ENCODE measurements at places on chromosomes 1 and 21.

DNA sequence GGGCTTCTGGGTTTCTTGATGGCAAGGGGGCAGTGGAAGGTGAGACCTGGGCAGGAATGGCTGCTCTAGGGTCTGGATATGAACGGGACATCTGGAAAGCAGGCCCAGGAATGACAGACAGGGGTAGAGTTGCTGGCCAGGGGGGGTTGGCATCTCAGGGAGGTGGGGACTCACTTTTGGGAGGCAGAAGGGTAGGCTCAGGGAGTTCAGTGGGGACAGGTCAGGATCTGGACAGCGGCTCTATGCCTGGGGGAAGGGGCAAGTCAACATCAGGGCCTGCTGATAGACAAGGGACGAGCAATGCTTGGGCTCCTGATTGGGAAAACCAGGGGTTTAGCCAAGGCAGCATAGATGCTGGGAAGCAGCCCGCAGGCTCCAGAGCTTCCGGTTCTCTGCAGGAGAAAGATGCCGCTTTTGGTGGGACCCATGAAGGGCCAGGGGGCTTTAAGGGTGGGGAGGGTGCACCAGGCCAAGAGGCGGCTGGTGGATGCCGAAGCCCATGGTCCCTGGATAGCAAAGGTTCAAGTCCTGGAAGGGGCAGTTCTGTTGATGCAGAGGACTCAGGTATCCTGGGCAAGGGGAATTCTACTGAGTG is 21.9 kb downstream of the IGFN1 start:
- DNase-seq, result no peak

DNA sequence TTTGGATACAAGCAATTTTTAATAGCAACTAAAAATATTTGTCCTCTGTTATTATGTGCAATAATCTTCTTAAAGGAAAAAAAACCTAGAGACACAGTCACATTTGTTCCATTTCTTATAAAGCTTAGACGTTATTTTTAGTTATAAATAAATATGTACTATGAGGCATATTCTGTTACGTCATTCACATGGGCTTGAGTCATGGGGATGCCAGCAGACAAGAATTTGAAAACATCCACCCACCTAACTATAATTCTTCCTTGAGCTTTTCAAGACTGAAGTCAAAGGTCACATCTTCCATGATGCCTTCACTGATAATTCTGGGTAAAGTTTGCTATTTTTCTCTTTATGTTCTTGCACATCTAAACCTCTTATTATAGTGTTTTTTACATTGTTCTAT is 268.8 kb downstream of the KCTD3 start:
- no peak for DNase-seq

- DNase-seq, result peak; percentile 49
Observed at GRCh38 chr1:108561689-108562326, 1.9 kb downstream of the EEIG2 start.

DNA sequence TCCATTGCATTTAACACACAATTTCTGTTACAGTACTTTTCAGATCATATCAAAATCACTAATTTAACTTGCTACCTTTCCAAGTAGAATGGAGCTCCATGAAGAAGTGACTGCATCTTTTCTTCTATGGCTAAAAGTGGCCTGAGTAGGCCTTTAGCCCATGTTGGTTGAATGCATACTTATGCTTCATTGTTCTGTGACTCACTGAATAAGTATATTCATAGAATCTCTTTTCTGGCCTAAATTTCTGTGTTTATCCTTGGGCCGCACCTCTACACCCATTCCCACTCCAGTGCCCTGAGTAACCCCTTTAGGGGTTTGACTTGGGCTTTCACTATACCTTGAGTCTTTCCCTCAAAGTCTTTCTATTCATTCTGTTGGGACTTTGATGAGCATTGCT is 42.1 kb upstream of the ARHGAP29 start:
- DNase-seq, result no peak

- no peak for DNase-seq
Observed at GRCh38 chr21:31193761-31194160, 150.3 kb downstream of the TIAM1 start.

- DNase-seq, result no peak
Observed at GRCh38 chr21:45448810-45449657, 44.1 kb downstream of the COL18A1 start.

- no peak for DNase-seq
Observed at GRCh38 chr1:10915594-10915993, 96.9 kb upstream of the TARDBP start.

- no peak for DNase-seq
Observed at GRCh38 chr1:20466273-20466672, 19.7 kb downstream of the CAMK2N1 start.

GRCh38 chr1:116825207-116825719 is 71.0 kb downstream of the CD2 start:
- DNase-seq, result no peak

- no peak for DNase-seq
Observed at GRCh38 chr1:183239220-183239742, 53.2 kb downstream of the LAMC2 start.

GRCh38 chr1:28956038-28956464 is 41.7 kb downstream of the EPB41 start:
- DNase-seq, result no peak

DNA sequence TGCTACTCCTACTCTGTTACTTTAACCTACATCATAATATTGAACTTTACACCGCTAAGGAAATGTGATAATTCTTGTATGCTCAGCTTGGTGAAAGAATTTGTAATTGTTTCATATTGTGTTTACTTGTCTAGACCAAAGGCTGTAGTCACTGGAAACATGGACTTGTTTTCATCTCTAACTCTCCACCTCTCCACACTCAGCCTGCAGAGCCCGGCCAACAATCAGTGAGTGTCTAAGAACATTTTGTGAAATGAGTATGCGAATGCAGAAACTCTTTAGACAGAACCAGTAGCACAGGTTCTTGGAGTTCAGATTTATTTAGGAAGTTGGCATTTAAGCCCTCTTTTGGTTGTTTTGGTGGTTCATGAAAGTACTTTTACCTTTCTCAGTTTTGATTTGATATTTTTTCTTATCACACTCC is 3.2 kb upstream of the RWDD3 start:
- DNase-seq, result no peak

DNA sequence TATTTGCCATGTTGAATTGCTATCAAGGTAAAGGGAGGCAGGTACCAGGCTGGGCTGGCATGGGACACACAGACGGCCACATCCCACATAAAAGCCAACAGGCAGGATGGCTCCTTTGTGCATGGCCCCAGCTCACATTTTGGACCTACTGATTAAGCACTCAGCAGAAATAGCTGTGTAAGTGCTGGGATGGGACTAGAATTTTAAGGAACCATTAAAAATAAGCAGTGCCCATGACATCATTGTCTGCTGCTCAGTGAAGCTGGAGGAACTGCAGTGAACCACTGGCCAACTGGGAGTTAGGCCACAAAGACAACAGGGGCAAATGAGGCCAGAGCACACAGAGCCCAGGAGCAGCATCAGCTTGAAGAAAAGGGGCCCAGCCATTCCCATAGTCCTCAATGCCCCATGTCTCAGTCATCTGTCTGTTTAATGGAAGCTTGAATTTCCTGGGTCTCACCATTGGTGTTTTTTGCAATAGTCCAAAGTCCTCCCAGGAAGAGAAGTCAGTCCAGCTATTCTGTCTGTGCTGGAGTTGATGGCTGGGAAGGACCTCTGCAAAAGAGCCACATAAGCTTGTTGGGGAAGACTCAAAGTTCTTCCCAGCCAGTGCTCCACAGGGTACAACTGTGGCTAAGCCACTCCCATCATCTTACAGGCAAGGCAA is 45.3 kb upstream of the TNR start:
- DNase-seq, result no peak

- DNase-seq, result no peak
Observed at GRCh38 chr1:226427131-226427530, 19.2 kb upstream of the PARP1 start.
